ENCODE measurements at places on chromosomes 3 and 15.

DNA sequence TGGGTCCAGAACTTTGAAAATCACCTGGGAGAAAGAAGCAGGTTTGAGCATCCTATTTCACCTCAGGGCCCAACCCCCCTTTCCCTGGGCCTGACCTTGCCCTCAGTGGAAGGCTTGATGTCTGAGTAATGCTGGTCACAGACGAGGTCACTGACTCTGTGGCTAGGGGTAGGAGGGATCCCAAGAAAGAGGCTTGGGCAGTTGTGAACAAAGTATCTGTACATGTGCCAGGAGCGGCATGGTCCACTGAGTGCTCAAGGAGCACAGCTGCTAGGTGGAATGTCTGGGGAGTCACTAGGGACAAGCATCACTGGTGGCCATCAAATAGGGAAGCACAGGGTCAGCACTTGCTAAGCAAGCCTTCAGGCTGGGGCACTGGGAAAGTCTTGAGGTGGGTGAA is 7.3 kb downstream of the CCDC71 start:
- no peak for DNase-seq

- no peak for DNase-seq
Measured at GRCh38 chr15:70956201-70956995, 63.8 kb downstream of the LRRC49 start.

DNA sequence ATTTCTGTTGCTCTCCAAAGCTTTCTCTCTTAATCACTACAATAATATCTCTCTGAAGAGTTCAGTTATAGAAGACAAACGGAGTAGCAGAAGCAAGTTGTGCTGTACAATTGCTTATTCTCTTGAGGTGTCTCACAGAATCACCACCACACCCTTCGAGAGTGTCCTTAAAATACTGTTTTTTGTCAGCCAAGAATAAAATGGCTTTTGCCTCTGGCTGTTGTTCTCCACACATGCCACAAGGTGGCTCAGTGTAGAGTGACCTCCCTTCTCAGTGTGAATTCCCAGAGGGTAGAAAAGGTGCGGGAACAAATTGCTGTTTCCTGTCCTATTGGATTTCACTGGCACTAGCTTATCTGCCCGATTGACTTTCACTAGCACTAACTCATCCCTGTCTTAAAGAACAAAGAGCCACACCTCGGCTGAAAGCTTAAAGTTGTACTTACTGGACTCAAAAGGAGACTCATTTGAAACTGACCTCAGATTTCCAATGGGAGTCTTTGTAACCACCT is 134.2 kb upstream of the SATB1 start:
- DNase-seq: peak; percentile 21

DNA sequence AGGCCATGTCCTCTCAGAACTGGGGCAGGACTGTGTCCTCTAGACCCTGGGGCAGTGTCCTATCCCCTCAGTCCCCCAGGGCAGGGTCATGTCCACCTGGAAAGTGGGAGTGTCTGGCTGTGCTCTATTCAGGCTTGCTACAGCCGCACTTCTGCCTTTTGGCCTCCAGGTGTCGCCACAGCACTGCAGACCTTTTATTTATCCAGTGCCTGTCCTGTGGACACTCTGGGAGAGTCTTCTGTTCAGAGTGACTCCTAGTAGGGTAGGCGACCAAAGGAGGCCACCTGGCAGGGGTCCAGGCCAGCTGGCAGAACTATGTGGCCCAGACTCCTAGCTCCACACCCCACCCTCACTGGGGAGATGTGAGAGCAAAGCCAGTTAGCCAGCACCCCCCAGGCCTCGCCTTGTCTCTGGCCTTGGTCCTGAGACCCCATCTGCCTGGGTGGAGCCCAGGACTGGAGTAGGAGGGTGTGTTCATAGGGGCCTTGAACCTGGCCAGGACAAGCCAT is 3.9 kb downstream of the TMIE start:
- no peak for DNase-seq

DNA sequence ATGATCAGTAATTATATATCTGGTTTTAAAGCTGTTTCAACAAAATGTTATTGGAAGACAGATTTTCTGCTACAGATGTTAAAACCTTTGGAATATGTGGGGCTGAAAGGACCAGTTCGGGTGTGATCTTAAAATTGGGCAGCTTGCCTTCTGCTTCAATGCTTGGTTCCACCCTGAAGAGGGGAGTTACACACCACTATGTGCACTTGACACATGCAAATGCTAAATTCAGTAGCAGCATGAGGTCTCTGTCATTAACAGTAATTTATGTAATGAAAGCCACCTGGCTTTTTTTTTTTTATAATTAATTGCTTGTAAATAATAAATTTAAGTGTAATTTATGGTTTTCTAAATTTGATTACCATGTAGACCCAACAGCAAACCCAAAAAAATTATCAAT is 24.6 kb downstream of the CDIN1 start:
- DNase-seq: no peak

DNA sequence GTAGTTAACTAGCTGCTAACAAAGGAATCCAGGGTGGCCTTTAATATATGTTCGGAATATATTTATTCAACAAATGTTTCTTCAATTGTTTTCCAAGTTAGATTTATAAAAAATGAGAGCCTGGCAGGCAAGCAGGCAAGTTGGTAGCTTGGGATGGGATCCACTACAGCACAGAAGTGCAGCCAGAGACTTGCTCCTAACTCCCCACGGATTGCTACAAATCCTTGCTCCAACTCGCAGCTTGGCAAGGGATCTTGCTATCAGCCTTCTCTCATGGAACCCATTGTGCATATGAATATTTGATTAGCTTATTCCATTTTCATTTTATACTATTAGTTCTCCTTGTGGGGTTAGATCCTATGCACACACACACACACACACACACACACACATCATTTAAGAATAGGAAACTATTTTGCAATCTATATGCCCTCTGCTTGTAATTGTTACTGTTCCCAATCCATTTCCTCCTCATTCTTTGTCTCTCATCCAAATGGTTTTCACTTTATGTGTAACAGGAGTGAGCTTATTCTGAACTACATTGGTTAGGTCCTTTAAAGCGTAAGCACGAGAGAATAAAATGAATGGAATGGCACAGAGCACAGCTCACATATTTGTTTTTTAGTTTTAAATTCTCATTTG is 505.6 kb downstream of the LPP start:
- DNase-seq: no peak

DNA sequence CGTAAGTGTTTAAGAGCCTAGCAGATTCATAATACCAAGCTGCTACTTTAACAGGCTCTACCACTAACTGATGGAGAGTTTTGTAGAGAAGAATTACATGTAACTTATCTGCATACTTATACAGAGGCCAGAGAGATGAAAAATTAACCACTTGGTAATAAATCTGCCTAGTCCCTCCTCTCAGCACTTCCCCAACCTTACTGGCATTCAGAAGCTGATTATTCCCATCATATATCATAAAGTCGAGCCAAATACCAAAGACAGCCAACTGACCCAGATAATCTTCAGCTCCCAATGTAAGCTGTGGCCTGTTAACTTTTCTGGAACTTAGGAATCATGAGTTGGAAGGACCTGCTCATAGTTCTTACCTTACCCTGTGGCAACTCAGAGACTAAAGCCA is 25.5 kb upstream of the CSPG5 start:
- no peak for DNase-seq

GRCh38 chr3:148757238-148758215 is 59.8 kb downstream of the AGTR1 start:
- no peak for DNase-seq

GRCh38 chr15:74130849-74131627 is 652 bp downstream of the ISLR2 start:
- no peak for DNase-seq

DNA sequence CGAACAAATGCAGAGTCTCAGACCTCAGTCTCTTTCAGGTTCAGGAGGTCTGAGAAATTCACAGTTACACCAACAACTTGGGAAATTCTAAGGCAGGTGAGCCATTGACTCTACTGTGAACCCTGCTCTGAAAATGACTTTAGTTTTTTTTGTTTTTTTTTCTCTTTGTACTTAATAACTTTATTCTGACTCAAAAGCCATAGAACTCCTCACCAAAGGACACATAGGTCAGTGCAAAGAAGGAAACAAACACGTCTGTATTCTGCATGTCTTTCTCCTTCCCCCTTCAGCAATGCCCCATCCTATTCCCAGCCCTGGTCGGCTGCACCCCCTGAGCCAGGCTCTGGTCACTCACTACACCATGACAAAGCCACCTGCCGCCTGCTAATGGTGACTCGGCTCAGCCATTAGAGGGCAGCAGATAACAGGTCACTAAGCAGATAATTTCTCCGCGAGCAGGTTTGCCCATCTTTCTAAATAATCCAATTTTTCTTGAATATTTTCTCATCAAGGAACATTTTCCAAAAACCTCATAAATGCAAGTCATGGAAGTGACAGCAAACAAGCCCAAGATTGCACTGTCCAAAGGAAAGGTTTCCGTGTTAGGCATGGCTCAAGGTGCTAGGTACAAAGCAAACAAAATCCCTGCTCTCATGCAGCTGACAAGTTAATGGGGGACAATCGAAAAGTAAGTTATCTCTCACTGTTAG is 37.7 kb downstream of the TM4SF4 start:
- peak; percentile 50 for DNase-seq

DNA sequence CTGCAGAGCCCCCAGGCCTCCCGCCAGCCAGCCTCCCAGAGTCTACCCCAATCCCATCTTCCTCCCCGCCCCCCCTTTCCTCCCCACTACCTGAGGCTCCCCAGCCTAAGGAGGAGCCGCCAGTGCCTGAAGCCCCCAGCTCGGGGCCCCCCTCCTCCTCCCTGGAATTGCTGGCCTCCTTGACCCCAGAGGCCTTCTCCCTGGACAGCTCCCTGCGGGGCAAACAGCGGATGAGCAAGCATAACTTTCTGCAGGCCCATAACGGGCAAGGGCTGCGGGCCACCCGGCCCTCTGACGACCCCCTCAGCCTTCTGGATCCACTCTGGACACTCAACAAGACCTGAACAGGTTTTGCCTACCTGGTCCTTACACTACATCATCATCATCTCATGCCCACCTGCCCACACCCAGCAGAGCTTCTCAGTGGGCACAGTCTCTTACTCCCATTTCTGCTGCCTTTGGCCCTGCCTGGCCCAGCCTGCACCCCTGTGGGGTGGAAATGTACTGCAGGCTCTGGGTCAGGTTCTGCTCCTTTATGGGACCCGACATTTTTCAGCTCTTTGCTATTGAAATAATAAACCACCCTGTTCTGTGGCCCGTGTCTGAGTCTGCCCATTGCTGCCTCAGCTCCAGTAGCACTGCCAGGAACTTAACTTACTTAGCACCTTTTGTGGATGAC is 32.2 kb downstream of the PTPN23 start:
- no peak for DNase-seq

DNA sequence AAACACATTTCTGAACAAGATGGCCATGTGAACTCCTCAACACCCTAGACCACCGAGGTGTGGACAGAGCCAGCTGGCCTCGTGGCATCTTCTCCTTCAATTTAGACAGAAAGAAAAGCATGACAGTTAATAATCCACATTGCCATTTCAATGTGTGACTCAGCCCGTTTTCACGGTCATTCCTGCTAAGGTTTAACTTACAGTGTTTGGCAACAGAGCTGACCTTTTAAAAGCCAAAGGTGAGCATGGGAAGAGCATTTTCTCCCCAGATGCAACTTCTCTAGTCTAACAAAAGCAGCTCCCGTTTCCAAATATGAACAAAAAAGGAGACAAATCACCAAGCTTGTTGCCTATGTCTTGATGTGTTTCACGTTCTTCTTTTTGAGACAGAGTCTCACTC is 417.6 kb upstream of the WNT5A start:
- DNase-seq: no peak
